ENCODE measurements at places on chromosomes 16 and 17.

- peak; percentile 89 for DNase-seq
Measured at GRCh38 chr17:57422574-57423164, 166.3 kb downstream of the MSI2 start.

GRCh38 chr16:1494711-1495110, 1.6 kb downstream of the TELO2 start:
- DNase-seq: no peak

DNA sequence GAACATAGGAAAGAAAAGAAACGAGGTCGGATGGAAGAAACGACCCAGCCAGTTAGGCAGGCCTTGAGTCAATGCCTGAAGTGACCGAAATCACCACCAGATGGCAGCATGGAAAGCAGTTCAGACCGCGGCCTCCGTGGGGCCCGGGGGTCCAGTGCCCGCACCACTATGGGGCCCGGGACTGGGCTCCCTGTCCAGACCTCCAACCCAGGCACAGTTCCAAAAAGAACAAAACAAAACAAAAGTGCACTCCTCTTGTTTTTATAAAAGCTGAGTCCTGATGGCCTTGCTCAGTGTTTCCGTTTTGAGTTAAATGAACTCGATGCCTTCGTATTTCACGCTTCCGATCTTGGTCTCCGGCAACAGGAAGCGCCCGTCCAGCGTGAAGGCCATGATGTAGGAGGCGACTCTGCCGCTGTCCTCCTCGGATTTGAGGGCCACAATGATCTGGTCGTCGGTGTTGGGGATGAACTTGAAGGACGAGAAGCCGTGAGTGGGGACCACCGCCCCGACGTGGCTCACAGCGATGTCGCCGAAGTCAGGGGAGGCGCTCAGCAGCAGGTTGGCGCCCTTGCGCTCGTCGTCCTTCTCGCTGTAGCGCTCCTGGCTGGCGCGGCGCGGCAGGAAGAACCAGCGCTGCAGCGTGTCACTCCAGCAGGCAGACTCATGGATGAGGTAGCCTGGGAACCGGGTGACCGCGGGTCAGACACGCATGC, 13.7 kb upstream of the LGALS3BP start:
- no peak for DNase-seq

GRCh38 chr17:7260651-7261378, 1.5 kb downstream of the CLDN7 start:
- no peak for DNase-seq

GRCh38 chr16:26717826-26718225, 348.9 kb upstream of the C16orf82 start:
- no peak for DNase-seq

- DNase-seq: no peak
Measured at GRCh38 chr17:36182176-36183000, 6.0 kb upstream of the TBC1D3B start.
